WTC11 (cell line): ENCODE measurements at places on chromosomes 1 and 21. TPM values are rescaled to one million over a fixed set of nuclear protein-coding genes. Genes with fewer than 3 reads are reported as not detected.

SPATA21 gene
- 0.07 to 0.41 TPM in 2 of 3 replicates, not detected in the other for total RNA-seq

MFSD2A gene
- total RNA-seq: 11.5 to 14.0 TPM (median 12.9 TPM) in 3 replicates

GPR25 gene
- total RNA-seq: 0.14 to 0.16 TPM in 2 of 3 replicates, not detected in the other

GRCh38 chr1:181124291-181124751, 35.8 kb downstream of the IER5 start:
- no peak overlapping the region for H3K27ac ChIP-seq
- H3K4me3 ChIP-seq: no peak overlapping the region
- DNase-seq: no peak
- H3K27me3 ChIP-seq: no peaks in the 10 kb centered on the region
- H3K36me3 ChIP-seq: no peaks in the 10 kb centered on the region
- peaks cover 29% of the 10 kb centered on the region for H3K4me1 ChIP-seq

- no peak for DNase-seq
- no peak overlapping the region for H3K4me3 ChIP-seq
- H3K4me1 ChIP-seq: no peaks in the 10 kb centered on the region
- no peak overlapping the region for H3K27ac ChIP-seq
Measured at GRCh38 chr1:66998972-66999371, 55.0 kb downstream of the SLC35D1 start.

DNA sequence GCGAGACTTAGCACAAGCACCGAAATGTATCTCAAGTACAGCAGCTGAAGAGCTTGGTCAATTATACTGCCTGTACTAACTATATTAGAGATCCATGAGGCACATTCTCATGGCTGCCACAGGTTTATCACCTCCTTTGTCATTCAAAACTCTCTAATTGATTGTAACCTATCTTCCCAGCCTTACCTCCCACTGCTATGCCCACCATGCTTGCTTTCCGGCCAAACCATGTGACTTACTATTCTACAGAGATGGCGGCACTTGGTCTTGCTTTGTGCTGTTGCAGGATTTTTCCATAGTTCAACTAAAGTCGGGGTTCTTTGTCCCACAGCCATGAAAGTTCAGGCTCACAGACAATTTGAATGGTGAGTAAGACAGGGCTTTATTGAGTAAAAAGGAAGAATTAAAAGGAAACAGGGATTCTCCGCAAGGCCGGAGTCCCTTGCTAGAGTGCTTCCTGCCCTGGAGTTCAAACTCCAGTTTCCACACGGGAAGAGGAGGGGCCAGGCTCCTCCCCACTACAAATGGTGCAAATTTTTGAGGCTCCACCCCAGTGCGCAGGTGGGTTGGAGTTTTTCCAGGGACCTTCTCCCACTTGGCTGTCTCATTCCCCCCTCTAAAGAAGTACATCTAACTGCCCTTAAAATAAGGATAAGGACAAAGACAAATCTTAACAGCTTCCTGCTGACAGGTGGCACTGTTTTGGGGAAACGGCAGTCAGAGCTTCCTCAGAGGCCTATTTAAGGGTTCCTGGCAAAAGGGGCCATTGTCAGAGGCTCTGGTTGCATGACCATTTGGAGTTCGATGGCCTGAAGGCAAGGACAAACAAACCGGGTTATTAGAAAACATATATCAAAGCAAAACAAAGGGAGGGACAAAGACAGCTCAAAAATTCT, 28.7 kb downstream of the FMO2 start:
- peaks cover 8% of the 10 kb centered on the region for H3K27me3 ChIP-seq
- H3K36me3 ChIP-seq: peaks cover 19% of the 10 kb centered on the region
- DNase-seq: no peak
- H3K4me1 ChIP-seq: peaks cover 55% of the 10 kb centered on the region
- no peak overlapping the region for H3K27ac ChIP-seq

DNA sequence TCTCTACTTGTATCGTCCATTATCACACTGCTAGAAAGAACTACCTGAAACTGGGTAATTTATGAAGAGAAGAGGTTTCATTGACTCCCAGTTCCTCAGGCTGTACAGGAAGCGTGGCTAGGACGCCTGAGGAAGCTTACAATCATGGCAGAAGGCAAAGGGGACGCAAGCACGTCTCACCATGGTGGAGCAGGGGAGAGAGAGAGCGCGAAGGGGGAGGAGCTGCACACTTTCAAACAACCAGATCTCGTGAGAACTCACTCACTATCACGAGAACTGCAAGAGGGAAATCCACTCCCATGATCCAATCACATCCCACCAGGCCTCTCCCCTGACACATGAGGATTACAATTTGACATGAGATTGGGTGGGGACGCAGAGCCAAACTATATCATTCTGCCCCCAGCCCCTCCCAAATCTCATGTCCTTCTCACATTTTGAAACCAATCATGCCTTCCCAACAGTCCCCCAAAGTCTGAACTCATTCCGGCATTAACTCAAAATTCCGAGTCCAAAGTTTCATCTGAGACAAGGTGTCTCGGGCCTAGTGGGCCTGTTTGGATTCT, 8.0 kb downstream of the MMEL1 start:
- H3K4me1 ChIP-seq: no peaks in the 10 kb centered on the region
- no peak overlapping the region for H3K27ac ChIP-seq
- H3K36me3 ChIP-seq: peaks cover 12% of the 10 kb centered on the region
- H3K4me3 ChIP-seq: no peak overlapping the region
- peaks cover 58% of the 10 kb centered on the region for H3K27me3 ChIP-seq
